ENCODE measurements at places on chromosomes 12 and 14. TPM values are rescaled to one million over a fixed set of nuclear protein-coding genes. Genes with fewer than 3 reads are reported as not detected.

GRCh38 chr12:42473130-42473529 is 116.4 kb downstream of the PRICKLE1 start:
- DNase-seq, result no peak

DNA sequence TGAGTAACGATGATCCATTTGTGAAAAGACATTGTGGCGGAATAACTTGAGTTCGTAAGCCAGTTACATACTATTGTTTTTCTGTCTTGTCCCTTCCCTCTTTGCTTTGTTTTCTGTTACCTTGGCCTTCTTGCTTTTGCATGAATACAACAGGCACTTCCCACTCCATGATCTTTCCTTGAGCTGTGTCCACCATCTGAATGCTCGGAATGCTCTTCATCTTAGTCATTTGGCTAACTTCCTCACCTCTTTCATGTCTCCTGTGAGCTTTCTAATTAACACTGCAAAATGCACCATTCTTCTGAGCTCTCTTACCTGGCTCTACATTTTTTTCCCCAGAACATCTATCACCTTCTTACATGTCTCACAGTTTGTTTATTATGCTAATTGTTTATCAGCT is 10.0 kb downstream of the KNTC1 start:
- DNase-seq, result no peak

DNA sequence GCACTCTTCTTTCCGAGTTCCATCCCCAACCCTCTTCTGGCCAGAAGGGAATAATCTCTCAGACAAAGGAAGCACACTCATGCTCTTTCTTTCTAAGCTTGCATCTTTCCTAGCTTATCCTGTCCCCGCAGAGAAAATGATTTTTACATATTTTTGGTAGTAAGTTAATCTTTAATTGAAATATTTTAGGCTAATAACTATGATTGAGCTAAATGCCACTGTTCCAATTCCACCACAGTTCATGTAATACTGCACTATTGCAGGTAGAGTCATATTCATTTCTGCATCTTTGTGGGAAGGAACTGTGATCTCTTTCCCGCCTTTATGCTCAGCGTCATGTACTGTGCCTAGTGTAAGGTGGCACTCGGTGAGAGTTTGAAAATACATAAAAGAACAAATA is 158.9 kb upstream of the FOXG1 start:
- DNase-seq, result no peak

- DNase-seq, result no peak
Observed at GRCh38 chr14:21199611-21200560, 44.0 kb upstream of the OR5AU1 start.

DNA sequence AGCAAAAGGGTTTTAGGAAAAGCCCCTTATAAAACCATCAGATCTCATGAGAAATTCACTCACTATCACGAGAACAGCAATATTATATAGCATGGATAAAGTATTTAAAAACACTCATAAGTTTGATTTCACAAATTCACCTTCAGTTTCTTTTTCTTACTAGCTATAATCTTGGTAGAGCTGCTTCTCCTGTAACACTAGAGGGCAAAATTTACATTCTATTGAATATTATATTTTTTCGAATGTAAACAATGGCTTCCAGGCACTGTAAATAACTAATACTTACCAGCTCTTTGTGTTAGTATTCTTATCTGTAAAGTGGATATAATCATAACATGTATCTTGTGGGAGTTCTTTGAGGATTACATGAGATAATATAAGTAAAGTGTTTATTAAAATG is 259.6 kb downstream of the CCER1 start:
- no peak for DNase-seq

Gene SIRT4
- 2.3 TPM for total RNA-seq

Gene BCL11B
- total RNA-seq, result 2.3 TPM

Gene FERMT2
- 86.3 TPM for total RNA-seq

Gene TSHR
- total RNA-seq, result not detected

Gene GLT8D2
- total RNA-seq, result 1.8 TPM

Gene SAMD4A
- 14.5 TPM for total RNA-seq

Data from kidney epithelial cell (primary cell).